ENCODE measurements at places on chromosomes 6 and 20. TPM values are rescaled to one million over a fixed set of nuclear protein-coding genes. Genes with fewer than 3 reads are reported as not detected.
A peak's percentile ranks its signal among the peaks of the same experiment; 100 is the strongest.

The EYA2 gene
- polyA plus RNA-seq: 2.0 TPM

DNA sequence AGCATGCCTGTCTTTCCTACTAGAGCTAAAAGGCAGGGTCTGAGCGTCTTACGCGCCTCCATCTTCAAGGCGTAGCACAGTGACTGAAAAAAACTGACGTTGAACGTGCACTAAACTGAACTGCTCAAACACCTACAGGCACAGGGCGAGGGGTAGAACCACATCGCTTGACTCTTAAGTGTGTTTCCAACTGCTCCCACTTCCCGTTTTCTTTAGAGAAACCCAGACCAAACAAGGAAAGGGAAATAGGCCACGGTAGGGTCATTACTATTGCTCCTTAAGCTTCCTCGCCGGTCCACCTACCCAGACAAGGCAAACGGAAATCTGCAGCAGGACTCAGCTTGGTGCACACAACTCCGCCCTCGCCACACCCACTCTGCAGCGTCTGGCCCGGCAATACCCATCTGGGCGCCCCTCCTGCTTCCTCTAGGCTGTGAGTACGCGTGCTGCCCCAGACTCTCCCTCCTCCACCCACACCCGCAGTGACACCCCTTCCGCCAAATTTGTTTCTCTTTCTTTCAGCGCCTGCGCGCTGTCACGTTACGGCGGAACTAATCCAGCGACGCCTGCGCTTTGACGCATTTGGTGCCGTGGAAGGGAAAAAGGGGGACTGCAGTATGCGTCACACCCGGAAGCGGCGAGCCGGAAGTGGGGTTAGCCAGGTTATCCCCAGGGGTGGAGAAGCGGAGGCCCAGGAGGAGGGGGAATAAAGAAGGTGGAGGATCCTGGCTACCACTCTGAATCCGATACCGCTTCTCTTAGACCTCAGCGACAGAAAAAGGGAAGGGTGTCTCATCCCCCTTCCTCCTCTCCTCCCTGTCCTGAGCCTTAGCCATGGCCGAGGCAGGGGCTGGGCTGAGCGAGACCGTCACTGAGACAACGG is at the start of gene PPP1R11:
TSS of gene PPP1R11 (plus strand) at position 622 of the 883 bp plus-strand sequence. CDS start at position 835, 213 bp downstream.
- no peaks in the 10 kb centered on the region for H3K36me3 ChIP-seq
- DNase-seq: peak; percentile 99
- H3K4me1 ChIP-seq: peaks cover 19% of the 10 kb centered on the region
- peak within 1 kb of the TSS; percentile 42 for H3K4me3 ChIP-seq
- peaks cover 23% of the 10 kb centered on the region for H3K27me3 ChIP-seq
- H3K27ac ChIP-seq: peak within 1 kb of the TSS; percentile 89

- DNase-seq: no peak
- no peaks in the 10 kb centered on the region for H3K27me3 ChIP-seq
- H3K27ac ChIP-seq: no peak overlapping the region
- no peak overlapping the region for H3K4me3 ChIP-seq
- H3K36me3 ChIP-seq: no peaks in the 10 kb centered on the region
Observed at GRCh38 chr6:167047554-167047953, 48.4 kb downstream of the CEP43 start.

- H3K4me3 ChIP-seq: no peak overlapping the region
- no peaks in the 10 kb centered on the region for H3K27me3 ChIP-seq
- no peak overlapping the region for H3K27ac ChIP-seq
- DNase-seq: no peak
- H3K36me3 ChIP-seq: no peaks in the 10 kb centered on the region
Observed at GRCh38 chr20:44656448-44656847, 4.9 kb upstream of the ADA start.

The CCN5 gene
- polyA plus RNA-seq: not detected

The SYTL3 gene
- polyA plus RNA-seq: 1.5 TPM

DNA sequence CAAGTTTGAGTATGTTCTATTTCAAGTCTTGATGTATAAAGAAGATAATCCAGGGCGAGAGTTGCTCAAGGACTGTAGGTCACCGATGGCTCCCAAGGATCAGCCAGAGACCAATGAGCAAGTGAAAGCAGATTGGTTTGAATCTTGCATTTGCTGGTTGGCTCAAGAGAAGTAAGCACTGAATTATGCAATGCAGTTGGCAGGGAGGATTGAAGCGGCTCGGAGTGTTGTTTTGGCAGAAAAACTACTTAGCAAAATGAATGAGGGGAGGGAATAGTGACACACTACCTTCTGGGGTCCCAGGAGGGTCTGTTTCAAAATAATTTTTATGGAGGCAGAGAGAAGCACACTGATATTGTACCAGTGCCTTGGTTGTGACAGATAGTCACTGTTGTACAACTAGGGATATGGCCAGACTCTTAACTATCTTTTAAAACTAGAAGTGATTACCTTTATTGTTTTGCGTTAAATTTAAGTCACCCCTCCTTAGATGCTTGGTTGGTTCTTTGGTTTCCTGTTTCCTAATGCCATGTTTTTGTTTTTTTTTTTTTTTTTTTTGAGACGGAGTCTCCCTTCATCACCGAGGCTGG is 15.7 kb downstream of the SASH1 start:
- H3K4me3 ChIP-seq: no peak overlapping the region
- H3K4me1 ChIP-seq: no peaks in the 10 kb centered on the region

The NELFE gene
- polyA plus RNA-seq: 86.9 TPM

The SOX18 gene
- 2.0 TPM for polyA plus RNA-seq

DNA sequence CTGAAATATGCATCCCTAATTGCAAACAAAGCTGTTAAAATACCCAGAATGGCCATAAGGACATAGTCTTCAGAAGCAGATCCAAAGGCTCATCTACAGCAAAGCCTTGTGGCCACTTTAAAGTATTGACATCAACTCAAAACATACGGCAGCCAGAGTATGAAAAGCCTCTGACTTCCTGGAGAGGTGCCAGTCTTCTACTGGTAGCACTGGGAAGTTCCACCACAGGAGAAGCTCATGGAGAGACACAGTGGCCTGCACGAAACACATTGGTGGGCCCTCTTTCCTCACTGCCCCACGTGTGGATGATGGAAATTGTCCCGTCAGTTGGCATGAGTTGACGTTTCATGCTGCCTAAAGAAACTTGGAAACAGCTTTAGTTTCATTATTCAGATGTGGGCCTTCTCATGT is 202.6 kb upstream of the HEY2 start:
- H3K36me3 ChIP-seq: no peaks in the 10 kb centered on the region
- H3K4me3 ChIP-seq: no peak overlapping the region
- H3K27ac ChIP-seq: no peak overlapping the region
- H3K27me3 ChIP-seq: peaks cover 3% of the 10 kb centered on the region
- DNase-seq: no peak
- H3K4me1 ChIP-seq: no peaks in the 10 kb centered on the region

The SNAP91 gene
- 1.4 TPM for polyA plus RNA-seq

The NFATC2 gene
- 10.3 TPM for polyA plus RNA-seq

The SCUBE3 gene
- polyA plus RNA-seq: 19.6 TPM

The CD83 gene
- 6.2 TPM for polyA plus RNA-seq

- no peak overlapping the region for H3K4me3 ChIP-seq
- H3K4me1 ChIP-seq: peaks cover 6% of the 10 kb centered on the region
- no peak overlapping the region for H3K27ac ChIP-seq
- H3K36me3 ChIP-seq: no peaks in the 10 kb centered on the region
- DNase-seq: peak; percentile 77
- H3K27me3 ChIP-seq: peaks cover 7% of the 10 kb centered on the region
Observed at GRCh38 chr6:90393232-90393884, 96.7 kb upstream of the BACH2 start.

DNA sequence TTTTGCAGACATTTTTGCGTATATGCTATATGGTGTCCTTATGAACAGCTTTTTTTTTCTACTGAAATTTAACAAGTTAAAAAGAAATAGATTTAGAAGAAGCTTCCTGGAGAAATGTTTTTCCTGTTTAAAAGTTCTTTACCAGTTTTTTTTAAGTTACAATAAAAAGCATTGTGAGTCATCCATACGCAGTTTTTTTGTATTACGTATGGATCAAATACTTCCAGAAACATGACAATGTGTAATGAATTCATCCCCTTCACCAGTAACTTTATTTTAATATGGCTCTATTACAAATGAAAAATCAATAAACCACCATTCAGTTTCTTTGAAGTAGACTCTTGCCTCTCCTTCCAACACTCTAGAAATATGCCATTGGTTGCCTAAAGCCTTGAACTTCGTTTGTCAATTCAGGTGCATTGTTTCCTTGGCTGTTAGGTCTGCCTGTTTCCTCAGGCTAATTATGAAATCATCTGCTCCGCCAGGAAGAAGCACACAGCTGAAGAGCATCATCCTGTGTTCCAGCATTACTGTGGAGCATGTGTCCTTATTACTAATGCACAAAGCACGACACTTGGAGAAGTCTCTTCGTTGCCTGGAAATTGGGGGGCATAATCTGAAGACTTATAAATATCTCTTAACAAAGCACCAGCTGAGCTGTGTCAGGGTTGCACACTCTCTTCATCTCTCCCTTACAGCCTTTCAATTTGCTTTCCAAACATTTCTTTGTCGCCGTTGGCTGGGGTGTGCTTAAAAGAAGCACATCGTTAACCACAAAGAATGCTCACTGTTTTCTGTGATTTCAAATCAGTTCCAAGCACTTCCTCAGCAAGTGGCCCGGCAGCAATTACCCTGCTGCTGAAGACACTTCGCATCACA is 9.6 kb downstream of the MOXD1 start:
- DNase-seq: peak; percentile 7
- H3K27me3 ChIP-seq: no peaks in the 10 kb centered on the region
- no peaks in the 10 kb centered on the region for H3K4me1 ChIP-seq
- H3K27ac ChIP-seq: no peak overlapping the region
- H3K4me3 ChIP-seq: no peak overlapping the region

Measured in hepatocyte (in vitro differentiated cells).